Foreskin melanocyte (primary cell): ENCODE measurements at places on chromosomes 12 and 14.

GRCh38 chr12:114759635-114760034, 75.7 kb upstream of the TBX3 start:
- no peak for DNase-seq

DNA sequence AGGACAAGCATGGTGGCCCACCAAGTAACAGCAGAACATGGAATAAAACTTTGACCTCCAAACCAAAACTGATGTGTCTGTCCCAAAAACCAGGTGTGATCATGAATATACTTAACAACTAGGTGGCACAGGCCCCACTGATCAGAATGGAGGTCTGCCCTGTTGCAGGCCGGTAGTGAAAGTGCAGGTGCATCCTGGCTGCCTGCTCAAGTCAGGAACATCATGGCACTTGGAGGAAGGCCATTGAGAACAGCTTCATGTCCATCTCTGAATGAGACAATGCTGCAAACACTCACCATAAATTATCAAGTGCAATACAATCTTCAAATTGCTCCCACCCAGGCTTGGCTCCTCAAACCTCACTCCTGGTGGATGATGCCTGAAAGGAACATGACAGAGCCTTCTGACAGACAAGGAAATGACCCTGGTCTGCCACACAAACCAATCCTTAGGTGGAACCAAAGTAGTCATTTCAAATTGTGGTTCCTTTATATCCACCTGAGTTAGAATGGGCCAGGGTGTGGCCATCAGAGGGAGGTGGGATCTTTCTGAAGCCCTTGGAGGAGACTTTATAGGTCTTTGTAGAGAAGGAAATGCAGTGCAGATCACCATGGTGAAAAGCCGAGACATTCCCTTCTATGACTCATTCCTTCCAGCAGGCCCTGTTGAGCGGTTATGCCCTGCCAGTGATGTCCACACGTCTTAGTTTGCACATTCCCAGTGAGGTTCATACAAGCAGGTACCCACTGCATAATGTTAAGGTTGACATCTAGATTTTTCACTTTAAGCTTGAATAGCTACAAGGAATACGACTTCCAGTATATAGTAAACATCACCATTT, 36.0 kb downstream of the EGLN3 start:
- DNase-seq = no peak

GRCh38 chr12:121296618-121297434, at the start of gene CAMKK2:
Gene CAMKK2, minus strand, starts transcription at chr12:121296709. Its CDS starts 22,183 bp downstream, at chr12:121274526.
- DNase-seq = peak; percentile 64

DNA sequence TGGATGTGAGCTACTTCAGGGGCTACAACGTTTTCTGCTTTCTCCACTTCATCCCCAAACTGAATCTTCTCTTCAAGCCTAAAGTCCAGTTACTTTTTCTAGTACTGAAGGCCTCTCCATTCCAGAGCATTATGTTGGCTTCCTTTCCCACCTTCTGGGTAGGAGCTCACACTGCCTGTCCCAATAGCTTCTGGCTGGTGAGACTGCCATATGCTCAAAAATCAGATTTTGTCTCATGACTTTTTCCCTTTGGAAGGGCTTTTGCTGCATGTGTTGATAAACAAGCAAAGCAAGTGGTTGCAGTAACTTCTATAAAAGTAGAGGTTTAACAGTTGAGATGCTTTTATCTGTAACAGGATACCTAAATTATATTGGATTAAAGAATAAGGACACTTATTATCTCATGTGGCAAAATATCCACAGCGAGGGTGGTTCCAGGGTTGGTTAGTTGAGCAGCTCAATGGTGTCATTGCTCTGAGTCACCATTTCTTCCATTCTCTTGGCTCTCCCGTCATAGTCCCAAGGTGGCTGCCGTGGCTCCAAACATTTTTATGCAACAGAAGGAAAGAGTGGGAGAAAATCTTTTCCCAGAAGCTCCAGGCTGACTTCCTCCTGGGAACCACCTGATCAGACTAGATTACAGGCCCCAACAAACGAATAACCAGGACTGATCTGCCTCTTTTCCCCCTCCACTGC, 15.1 kb upstream of the PPFIBP1 start:
- no peak for DNase-seq

GRCh38 chr14:105151084-105151837, 17.3 kb downstream of the JAG2 start:
- DNase-seq = no peak

DNA sequence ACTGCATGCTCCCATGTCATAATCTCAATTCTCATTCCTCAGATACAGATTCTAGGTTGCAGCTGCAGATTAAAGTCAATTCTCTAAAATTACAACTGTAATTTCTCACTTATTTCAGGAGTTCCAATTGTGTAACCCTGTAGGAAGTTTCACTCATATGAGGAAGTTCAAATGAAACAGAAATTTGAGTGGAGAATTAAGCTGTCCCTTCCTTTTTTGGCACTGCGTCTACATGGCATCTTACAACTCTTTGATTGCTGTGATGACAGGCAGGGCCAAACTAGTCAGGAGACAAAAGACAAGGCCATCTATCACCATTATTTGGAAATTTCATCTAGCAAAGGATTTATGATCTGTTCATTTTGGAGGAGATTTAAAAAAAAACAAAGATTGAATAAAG, 13.3 kb upstream of the GRIP1 start:
- no peak for DNase-seq

DNA sequence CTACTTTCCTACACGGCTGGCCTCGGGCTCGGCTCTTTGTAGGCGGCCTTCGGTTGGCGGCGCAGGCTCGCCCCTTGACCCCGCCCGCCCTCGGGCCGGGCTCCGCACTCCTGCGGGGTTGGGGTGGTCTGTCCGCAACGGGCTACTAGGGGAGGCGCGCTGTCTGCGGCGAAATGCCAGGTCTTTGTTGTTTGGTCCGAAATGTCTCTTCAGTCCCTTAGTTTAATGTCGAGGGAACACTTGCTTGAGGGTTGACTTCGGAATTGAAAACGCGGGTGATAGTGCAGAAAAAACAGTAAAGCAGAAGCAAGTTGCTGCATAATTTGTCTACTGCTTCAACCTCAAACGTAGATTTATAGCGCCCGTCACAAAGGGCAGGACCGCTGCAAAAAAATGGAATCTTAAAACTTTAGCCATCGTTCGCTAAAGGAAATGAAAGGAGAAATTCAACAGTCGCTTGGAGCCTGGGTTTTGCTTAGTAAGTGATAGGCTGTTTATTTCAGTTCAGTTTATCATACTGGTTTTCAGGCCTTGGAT, 390 bp downstream of the JKAMP start:
- no peak for DNase-seq

DNA sequence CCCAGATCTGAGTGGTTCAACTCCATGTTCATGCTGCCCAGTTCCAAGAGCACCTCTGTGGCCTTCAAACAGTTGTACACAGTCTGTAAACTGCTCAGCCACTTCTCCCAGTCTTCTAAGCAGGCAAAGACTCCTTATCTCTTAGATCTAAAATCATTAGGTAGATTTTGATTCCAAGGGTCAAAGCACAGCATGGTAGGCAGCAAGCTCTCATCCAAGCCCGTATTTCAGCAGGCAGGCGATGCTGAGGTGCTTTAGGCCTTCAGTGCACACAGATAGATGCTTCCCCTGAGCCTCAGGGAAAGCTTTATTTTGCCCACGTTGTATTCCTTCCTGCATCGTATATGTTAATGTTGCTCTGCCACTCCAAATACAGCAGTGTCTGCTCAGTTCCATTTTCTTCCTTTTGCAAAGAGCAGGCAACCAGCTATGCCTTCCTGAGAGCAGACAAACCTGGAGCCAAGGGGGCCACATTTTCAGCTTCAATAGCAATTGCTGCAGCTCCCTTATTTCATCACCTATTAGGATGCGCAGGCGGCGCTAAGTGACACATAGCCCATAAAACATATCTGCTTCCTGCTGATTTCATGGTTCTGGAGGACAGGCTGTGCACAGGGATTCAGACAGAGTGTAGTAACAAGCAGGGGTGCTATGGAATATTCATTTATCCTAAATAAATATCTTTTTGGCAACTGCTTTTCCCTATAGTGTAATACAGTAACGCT, 67.5 kb downstream of the ETV6 start:
- no peak for DNase-seq

DNA sequence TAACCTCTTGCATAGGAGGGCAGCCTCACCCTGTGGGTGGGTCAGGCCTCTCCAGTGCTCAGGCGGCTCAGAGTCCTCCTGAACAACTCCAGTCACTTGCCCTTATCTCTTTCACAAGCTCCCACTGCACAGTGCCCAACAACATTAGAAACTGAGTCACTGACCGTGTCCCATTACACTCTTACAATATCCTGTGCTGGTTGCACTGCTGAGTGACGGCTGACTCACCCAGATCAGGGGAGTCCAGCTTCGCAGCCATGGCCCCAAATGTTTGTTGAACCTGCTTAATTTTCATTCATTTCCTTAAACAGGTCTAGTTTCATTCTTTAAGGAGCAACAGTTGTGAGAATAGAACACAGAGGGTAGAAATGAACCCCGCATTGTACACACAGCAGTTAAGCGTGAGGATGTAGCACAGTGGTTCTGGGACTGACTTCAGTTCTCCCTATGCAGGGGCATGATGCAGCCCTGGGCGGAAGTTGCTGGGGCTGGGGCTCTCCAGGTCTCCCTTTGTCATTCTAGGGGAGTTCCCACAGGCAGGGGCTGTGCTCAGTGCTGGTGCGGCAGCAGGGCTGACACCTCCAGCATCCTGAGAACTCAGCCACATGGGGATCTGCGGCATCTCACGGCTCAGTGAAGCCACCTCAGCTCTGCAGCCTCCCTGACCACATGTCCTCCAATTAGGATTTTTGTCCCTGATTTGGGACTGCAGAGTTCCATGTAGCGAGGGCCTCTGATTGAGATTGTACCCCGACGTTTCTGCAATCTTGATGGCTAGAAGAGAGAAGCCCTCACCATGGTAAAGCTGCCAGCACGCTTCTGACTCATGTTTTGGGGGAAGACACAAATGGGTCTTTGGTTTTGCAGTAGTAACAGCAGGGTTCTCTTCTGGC, 16.1 kb downstream of the GPR68 start:
- no peak for DNase-seq

- DNase-seq = no peak
Observed at GRCh38 chr12:113467142-113467501, 4.5 kb downstream of the LHX5 start.

DNA sequence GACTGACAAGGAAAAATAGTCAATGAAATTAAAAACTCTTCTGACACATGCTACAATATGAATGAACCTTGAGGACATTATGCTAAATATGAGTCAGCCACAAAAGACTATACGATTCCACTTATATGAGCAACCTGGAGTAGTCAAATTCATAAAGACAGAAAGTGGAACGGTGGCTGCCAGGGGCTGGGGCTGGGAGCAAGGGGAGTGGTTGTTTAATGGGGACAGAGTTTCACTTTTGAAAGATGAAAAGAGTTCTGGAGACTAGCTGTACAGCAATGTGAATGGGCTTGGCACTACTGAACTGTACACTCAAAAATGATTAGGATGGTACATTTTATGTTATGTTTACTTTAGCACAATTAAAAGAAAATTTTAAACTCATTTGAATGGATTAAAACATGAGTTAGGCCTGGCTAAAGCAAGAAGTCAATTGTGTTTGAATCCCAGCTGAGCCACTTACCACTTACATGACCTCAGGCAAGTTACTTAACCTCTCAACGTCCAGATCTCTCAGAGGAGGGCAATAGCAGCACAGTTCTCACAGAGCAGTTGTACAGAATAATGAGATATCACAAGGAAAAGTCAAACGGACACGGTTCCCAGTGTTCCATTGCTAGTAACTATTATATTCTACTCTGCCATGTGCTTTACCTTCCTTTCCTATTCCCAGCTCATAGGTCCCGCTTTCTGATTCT, 102.5 kb downstream of the SPTSSA start:
- no peak for DNase-seq

- DNase-seq = peak; percentile 62
Observed at GRCh38 chr12:113152835-113153814, 3.6 kb downstream of the CFAP73 start.
